ENCODE measurements at places on chromosomes 11 and 22. TPM values are rescaled to one million over a fixed set of nuclear protein-coding genes. Genes with fewer than 3 reads are reported as not detected.

GRCh38 chr11:64151337-64151736 is 14.6 kb downstream of the MACROD1 start:
- DNase-seq, result no peak

DNA sequence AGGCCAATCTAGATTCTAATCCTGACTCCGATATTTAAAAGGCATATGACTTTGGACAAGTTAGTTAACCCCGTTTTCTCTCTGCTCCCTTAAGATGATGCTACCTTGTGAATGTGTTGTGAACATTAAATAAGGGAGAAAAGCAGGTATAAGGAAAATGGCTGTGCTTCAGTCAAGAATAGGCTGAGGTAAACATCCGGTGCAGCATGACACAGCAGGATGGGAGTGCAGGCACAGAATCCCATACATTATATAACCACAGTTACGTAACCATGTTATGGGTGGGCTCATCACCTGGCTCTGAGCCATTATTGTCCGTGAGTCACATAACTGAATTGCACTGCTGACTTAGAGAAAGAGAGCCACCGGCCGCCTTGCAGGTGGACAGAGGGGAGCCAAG is 382.2 kb upstream of the ANO5 start:
- no peak for DNase-seq

The POU2AF2 gene
- not detected for polyA plus RNA-seq

- DNase-seq, result peak; percentile 75
These were observed 135.1 kb downstream of the BCR start for GRCh38 chr22:23315341-23315917.

- peak; percentile 98 for DNase-seq
These were observed at the start of gene ZBTB44 for GRCh38 chr11:130314750-130315285. Gene ZBTB44, minus strand, starts transcription at chr11:130314917. Its CDS starts 53,044 bp downstream, at chr11:130261873.

The CADM1 gene
- polyA plus RNA-seq, result 3.8 TPM

GRCh38 chr22:44347549-44347948 is 34.8 kb upstream of the SHISAL1 start:
- no peak for DNase-seq

DNA sequence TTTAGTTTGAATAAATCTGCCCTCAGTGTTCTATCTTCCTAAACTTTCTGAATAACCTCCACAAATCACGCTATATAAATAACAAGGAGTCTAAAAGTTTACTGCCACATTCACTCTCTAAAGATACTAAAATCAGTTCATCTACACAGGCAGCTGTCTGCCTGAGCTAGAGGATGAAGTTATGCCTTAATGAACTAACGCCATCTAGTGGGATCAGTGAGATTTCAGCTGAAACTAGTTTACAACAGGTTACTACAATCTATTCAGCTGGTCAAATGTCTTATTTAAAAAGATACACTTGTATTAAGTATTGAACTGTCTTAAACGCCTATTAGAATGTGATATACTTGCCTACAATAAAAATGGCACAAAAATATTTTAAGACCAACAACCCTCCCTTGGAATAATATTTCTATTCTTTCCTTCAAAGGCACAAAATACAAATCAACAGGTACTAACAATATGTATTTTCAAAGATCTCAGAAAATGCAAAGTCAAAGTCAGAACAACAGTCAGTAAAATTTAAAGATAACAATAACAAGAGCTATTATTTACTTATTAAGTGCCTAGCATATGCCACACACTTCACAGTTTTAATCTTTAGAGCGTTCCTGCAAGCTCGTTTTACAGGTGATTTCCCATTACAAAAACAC is 84.1 kb downstream of the LARGE2 start:
- no peak for DNase-seq

DNA sequence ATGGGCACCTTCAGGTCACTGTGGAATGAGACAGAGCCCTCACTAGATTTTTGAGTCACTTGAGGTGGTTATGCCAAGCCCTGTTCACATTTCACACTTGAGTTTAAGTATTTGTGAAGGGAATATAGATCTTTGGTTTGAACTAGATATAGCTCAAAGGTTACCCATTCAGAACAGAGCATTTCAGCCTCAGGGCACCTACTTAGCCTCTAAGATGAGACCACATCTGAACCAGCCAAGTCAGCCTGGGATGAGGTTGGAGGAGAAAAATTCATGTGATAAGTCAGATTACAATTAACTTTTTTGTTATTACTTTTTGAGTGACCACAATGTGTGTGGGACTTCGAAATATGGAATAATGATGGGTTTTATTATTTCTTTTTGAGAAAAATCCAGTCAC is 127.8 kb downstream of the TEAD1 start:
- DNase-seq, result no peak

The NPAS4 gene
- polyA plus RNA-seq, result 2.5 TPM

DNA sequence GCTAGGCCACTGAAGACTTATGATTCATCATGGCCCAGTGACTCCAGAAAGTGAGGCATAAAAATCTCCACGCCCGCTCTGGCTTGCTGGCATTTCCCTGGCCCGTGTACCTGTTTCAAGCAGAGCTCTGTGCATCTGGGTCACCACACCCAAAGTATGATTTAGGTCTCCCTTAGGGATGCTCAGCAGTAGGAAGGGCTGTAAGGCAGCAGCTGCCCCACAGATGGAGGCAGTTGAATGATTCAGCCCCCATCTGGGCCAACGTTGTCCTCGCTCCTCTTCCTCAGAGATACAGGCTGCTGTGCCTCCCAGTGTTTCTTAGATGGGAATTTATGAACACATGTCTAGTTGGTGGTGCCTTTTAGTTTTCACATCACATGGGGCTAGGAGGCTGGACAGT is 21.6 kb downstream of the GPR83 start:
- DNase-seq, result no peak

DNA sequence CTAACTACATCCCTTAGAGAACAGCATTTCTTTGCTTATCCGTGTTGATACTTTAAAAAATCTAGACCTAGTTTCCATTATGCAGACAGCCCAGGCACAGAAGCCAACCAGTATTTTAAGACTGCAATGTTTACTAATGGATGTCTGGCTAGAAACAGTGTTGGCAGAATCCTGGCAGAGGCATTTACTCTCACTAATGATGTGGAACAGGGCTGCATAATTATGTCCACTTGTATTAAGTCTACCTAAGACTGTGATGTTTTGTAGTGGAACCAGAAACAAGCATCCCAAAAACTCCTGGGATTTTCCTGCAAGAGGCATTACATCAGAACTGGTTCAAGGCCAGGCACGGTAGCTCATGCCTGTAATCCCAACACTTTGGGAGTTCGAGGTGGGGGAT is 50.2 kb upstream of the PICALM start:
- no peak for DNase-seq

GRCh38 chr22:46107753-46108563 is 42.4 kb upstream of the PPARA start:
- DNase-seq, result no peak

DNA sequence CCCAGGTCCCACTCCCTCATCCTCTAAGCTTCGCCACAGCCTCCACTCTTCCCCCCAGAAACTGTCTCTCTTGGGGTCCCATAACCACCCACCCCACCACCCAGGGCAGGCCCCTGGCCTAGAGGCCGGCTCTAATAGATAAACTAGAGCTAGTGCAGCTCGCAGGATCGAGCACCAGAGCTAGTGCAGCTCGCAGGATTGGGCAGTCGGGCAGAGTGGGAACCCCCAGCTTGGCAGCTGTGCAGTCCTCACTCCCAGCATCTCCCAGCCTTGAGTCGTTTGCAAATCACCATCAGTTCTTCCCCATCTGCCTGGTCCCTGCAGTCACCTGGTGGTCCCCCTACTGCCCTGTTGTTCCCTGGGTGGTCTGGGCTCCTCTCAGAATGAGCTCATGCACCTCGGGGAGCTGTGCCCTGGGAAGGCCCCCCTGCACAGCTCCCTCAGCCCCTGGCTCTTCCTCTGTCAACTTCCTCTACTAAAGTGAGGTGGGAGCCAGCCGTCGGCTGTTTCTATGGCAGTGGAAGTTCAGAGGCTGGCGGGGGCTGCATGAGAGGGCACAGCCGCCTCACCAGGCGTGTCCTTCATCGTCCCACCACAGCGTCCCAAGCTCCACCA is 15.5 kb upstream of the SHANK2 start:
- no peak for DNase-seq

The SLCO2B1 gene
- polyA plus RNA-seq, result 3.3 TPM

GRCh38 chr22:38077096-38077495 is 6.9 kb downstream of the SLC16A8 start:
- no peak for DNase-seq

DNA sequence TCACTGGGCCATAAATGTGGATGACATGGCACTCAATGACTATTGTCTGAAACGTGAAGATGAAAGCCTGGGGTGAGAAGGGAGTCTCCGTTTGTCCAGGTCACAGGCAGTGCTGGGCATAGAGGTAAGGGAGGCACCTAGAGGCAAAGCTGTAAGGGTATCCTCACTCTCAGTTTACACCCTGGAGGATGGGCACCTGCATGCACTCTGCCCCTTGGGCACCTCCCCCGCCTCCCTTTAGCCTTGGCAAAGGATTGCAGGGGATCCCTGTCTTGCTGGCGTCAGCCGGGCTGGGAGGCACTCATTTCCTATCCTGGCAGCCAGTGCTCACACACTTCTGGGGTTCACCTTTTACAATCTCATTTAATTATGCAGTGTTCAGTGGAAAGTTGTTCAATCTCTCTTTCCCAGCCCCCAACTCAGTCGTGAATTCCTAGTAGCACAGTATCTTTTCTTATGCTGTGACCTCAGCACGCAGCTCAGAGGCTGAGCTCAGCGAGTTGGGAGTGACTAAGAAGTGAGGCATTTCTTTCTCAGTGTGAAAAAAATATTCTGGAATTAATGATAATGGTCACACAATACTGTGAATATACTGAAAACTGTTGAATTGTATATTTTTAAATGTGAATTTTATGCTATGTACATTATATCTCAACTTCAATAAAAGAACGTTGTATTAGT is 866.6 kb downstream of the BRD1 start:
- peak; percentile 34 for DNase-seq

The DUSP8 gene
- 6.5 TPM for polyA plus RNA-seq

DNA sequence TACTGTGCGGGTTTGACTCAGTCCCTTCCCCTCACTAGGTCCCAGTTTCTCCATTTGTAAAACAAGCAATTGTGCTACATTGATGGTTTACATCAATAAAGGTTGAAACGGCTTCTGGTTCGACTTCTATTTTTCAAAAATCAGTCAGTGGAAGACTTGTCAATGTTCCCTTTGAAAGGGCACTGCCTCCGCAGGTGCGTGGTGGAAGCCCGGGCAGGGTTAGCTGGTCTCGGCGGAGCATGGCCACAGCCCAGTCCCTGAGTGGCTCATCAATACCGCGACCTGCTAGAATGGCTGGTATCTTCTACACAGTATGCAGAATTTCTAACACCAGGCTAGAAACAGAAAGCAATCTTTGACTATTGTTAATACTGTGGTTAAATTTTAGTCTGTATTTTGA is 16.1 kb downstream of the MS4A10 start:
- DNase-seq, result peak; percentile 59

DNA sequence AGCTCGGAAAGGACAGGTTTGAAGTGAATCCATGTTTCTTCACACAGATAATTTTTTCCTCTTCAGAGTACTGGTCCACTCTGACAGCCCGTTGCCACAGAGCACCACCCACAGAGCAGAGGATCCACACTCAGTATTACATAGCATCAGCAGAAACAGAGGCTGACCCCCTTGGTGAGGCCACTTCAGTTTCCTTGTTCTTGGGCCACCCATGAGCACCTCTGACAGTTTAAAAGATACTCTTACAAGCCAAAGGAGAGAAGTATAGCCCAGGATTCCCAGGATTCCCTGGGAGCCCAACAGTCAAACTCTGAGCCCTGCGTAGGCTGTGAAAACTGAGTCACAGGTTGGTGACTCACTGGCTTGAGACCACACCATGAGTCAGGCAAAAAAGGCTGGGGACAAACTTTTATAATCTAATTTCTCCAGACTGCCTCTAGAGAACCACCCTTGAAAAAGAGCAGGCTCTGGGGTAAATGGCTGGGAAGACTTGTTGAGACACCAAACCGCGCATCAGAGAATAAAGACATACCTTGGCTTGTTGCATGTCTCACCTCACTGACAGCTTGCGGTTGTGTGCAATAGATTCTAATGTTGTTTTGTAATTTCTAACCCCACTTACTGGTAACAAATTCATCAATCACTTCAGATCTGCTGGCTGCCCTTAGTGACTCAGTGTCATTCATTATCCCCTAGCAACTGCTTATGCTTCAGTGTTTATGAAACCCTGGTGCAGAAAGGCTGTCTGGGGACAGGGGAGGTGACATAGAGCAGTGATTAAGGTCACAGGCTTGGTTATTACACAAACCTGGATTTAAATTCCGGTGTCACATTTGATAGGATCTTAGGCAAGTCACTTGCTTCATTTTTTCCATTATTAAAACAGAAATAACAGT is 56.9 kb upstream of the PRSS23 start:
- peak; percentile 83 for DNase-seq

The RAG2 gene
- polyA plus RNA-seq, result not detected

The LARGE1 gene
- polyA plus RNA-seq, result 2.6 TPM

The GVQW3 gene
- polyA plus RNA-seq, result 2.0 TPM

The LRRN4CL gene
- not detected for polyA plus RNA-seq

GRCh38 chr22:32693102-32693501 is 108.4 kb upstream of the TIMP3 start:
- DNase-seq, result no peak

- no peak for DNase-seq
These were observed 16.5 kb downstream of the SIAE start for GRCh38 chr11:124656774-124657630.

DNA sequence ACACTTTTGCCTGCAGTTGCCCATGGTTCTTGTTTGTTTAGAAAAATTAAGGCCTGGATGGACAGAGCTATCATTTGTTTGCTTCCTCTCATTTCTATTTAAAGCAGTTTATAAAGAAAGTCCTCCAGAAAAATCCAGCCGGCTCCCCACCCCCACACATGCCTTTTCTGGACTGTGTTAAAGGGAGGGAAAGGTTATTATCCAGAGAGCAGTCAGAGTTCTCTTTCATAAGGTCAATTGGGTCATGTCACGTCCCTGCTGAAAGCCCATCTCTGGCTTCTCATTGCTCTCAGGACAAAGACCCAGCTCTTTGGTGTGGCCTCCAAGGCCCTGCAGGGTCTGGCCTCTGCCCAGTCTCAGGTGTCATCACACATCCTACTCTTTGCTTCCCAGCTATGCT is 9.8 kb upstream of the GRK3 start:
- no peak for DNase-seq

DNA sequence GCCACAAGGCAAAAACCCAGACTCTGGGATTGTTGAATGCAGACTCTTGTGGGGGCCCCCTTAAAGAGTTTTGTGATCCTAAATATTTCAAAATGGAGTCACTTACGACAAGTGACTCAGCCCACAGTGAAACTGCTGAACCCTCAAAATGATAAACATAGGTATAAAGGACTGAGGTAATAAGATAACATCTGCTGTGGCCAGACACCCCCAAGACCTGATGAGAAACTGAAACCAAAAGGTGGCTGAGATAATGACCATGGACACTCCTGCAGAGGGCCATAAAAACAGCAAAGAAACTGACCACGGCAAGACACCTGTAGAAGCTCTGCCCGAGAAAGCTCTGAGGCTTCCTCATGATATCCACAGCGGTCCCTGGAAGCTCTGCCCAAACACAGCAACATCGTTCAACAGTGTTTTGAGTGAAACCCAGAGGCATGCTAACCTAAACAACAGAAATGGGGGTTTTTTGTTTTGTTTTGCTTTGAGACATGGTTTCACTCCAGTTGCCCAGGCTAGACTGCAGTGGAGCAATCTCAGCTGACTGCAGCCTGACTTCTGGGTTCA is 1.6 kb upstream of the PLAAT4 start:
- DNase-seq, result no peak

The OR52N4 gene
- polyA plus RNA-seq, result not detected

Measured in aorta (tissue), 5 donors.